Stimulated activated CD4-positive, alpha-beta T cell treated with anti-CD3 and anti-CD28 coated beads, Interleukin-4, amount 100 ng/mL, for 1 hour (primary cell): ENCODE measurements at places on chromosomes 5 and 9.

GRCh38 chr9:129435291-129435690, 185.6 kb downstream of the C9orf50 start:
- DNase-seq = no peak

DNA sequence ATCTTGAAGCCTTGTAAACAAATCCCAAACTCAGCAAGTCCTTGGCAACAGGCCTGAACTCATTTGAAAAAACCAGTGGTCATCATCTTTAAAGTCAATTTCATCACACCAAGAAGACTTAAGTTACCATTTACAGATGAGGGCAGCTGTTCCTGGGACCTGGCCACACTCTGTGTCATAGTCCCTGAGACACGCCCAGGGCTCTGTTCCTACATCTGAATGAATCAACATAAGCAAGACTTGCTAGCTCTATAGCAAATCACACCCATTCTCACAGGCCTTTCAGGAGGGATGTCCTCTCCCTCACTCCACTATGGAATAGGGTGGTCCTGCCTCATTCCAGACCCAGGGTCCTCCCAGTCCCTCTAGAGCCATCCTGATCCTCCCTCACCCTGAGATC, 142.8 kb downstream of the NSG2 start:
- DNase-seq = no peak

GRCh38 chr5:69084195-69084594, 9.6 kb upstream of the SLC30A5 start:
- no peak for DNase-seq

DNA sequence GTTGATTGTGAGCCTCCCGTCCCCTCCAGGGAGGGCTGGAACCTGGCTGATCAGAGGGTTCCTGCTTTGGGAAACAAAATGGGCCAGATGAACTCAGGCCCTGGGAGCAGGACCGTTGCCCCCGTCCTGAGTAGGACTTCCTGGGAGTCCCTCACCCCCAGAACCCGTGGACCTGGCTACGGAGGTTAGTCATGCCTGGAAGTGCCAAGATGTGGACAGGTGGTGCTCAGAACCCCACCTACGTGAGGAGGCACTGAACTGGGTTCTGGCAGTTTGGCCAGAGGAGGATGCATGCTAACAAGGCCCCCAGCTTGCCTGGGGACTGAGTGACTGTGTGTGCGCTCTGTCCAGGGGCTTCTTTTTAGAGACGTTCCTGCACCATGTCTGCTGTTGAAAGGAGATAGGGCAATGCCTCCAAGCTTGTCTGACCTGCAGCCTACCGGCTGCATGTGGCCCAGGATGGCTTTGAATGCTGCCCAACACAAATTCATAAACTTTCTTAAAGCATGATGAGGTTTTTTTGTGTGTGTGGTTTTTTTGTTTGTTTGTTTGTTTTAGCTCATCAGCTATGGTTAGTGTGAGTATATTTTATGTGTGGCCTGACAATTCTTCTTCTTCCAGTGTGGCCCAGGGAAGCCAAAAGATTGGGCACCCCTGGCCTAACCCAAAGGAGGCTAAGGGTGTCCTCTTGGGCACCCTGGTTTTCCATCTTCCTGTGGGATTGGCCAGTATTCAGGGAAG, 1.8 kb upstream of the DAB2IP start:
- DNase-seq = no peak

- no peak for DNase-seq
Observed at GRCh38 chr5:179219661-179220620, 125.3 kb downstream of the ADAMTS2 start.

DNA sequence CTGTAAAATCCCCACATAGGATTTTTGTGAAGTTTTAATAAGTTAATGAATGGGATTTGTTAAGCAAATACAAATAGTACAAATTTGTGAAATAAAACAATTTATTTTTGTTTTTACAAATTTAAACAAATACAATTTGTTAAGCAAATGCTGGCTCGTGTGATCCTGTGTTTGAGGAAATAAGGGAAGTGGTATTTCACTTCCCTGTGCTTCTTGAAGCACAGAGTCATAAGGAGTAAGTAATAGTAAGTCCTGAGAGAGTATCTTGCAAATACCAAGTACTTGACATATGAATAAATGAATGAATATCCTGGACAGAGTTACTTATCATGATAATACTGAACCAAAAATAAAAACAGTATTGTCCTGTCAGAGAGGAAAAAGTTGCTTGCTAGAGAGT, 9.1 kb downstream of the SMIM3 start:
- no peak for DNase-seq

DNA sequence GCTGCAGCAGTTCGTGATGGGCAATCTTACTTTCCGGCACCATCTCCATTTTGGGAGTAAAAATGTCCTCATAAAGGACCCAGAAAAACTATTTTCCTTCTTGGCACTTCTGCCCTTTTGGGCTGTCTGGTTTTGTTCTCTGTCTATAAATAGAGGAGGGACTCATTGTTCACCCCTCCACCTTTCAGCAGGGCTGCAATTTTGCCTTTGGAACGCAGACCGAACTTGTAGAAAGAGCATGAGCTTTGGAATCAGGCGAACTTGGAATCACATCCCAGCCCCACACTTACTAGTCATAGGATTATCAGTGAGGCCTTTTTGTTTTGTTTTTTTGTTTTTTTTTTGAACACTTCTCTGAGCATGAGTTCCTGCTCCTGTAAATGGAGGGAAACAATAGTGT, 178.1 kb upstream of the IL12B start:
- no peak for DNase-seq

DNA sequence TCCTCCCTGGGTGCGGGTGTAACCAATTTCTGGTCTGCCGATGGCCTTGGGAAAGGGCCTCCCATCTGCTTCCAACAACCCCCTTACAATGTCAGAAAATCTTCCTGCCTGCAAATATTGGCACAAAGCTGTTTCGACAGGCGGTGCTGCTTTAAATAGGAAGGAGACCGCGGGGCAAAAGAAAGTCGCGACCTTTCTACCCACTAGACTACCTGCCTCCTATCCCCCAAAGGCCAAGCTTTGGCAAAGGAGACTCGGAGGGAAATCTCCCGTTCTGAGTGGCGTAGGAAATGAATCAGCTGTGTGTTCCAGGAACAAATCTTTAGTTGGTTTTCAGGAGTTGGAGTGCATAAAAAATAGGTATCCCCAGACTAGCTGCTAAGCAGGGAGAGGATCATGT, 36.8 kb upstream of the NFIB start:
- DNase-seq = no peak

GRCh38 chr5:133938039-133938821, 30.2 kb downstream of the C5orf15 start:
- DNase-seq = no peak

GRCh38 chr9:27645161-27645840, 72.0 kb upstream of the C9orf72 start:
- no peak for DNase-seq

GRCh38 chr9:99076483-99077171, 28.3 kb upstream of the TGFBR1 start:
- DNase-seq = no peak

GRCh38 chr5:54807421-54807820, 178.0 kb downstream of the ESM1 start:
- DNase-seq = no peak

GRCh38 chr9:114126247-114127060, 27.4 kb upstream of the KIF12 start:
- DNase-seq = no peak
